ENCODE measurements at places on chromosomes 12 and 14.

DNA sequence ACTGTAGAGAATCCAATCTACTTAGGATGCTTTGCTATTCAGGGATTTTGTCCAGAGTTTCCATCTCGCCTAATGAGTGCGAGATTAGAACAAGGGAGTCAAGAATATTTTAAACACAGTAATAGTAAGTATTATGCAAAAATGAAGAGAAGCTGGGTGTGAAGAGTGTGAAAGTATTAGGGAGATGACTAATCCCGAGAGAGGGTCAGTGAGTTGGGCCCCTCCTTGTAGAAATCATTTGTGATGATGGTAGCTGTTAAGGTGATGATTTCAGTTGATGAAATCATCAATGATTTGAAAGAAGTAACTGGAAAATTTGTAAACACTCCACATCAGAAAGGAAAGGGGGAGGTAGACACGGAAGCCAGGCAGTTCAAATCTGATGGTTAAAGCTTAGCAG is 478.9 kb upstream of the MGAT4C start:
- H3K4me3 ChIP-seq: no peak overlapping the region
- H3K36me3 ChIP-seq: no peaks in the 10 kb centered on the region
- no peaks in the 10 kb centered on the region for H3K4me1 ChIP-seq

DNA sequence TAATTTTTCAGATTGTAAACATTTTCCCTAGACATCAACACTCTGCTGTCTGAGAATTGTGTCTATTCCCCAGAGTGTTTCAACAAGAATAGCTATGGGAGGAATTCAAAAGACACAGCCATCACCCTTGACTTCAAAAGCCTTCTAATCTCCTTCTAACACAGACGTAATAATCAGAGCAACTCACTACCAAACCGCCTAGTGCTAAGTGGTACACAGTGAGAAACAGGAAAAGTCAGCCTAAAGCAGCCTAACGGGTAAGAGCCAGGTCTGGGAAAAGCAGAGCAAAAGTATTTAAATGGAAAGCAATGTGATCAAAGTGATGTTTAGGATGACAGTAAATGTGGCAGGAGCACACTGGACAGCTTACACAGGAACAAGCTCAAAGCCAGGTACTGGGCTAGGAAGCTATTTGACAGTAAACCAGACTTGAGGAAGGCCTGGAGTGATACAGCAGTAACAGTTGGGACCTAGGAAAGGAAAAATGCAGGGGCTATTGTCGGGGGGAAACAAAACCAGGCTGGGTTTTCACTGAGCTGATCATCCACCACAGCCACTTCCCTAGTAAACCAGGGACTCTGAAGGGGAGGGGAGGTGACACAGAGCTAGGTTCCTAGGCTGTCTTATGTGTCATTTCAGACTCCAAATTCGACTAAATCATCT is 29.4 kb downstream of the CORO1C start:
- no peak for DNase-seq
- H3K36me3 ChIP-seq: no peaks in the 10 kb centered on the region
- H3K27me3 ChIP-seq: no peaks in the 10 kb centered on the region
- H3K4me1 ChIP-seq: peaks cover 7% of the 10 kb centered on the region
- no peak overlapping the region for H3K27ac ChIP-seq

DNA sequence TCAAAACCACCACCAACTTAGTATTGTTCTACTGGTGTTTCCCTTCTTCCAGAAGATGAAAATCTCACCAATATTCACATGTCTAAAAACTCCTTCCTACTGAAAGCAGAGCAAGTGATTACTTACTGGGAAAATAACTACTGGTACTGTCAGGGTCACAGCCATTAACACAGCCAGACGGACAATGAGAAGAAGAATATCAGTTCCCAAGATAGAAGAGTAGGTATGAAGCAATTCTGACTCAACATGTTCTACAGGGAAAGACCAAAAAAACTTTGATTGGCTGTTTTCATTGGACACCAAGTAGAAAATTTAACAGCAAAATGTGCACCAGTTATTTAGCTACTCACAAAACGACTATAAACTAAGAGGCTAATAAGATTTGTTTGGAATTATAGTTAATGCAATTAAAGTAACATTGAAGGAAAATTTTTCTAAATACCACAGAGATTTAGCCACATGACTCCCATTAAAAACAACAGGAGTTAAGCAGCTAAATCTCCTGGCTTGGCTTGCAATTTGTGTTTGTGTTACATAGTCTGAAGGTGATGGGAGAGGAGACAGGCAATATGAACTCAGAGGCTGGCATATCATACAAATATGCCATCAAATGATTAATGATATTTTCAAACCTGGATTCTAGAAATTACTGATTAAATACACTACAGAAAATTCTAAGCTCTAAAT is 9.5 kb downstream of the SLC38A2 start:
- no peak for DNase-seq
- H3K4me3 ChIP-seq: no peak overlapping the region
- H3K27ac ChIP-seq: peak overlapping the region; percentile 67
- H3K27me3 ChIP-seq: no peaks in the 10 kb centered on the region
- peaks cover 89% of the 10 kb centered on the region for H3K36me3 ChIP-seq

DNA sequence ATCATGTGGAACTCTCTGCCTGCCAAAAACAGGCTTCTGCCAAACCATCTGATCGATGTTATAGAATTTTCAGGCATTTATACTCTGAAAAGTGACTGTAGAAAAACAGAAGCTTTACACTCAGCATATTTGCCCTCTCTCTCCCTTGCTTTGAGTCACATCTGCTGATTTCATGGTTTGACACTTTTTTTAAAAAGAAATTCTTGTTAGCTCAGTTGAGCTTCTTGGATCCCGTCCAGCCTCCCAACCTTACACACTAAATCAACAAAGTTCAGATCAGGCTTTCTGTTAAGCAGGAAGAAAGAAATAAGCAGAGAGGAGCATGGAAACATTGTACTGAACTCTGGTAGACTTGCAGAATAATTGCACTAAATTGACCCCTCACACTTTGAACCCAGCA is 193.6 kb upstream of the SEL1L start:
- no peak for DNase-seq
- H3K36me3 ChIP-seq: no peaks in the 10 kb centered on the region

DNA sequence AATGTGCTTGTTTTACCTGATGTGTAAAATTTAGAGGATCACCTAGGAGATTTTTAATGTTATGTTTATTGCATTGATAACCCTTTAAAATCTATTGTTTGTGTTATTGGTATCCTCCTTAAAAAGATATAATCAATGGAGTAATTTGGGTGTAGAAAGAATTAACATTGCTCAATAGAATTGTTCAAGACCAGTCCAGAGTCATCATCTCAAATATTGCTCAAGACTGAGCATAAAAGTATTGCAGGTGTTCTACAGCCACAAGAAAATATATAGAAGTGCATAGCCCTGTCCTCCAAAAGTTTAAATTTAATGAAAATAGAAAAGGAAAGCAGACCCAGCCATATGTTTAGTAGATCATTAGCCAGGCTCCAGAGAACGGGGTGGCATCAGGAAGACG is 102.5 kb upstream of the ARID2 start:
- H3K4me3 ChIP-seq: no peak overlapping the region
- H3K4me1 ChIP-seq: no peaks in the 10 kb centered on the region
- no peak for DNase-seq
- H3K27me3 ChIP-seq: peaks cover 38% of the 10 kb centered on the region
- peaks cover 3% of the 10 kb centered on the region for H3K36me3 ChIP-seq
- no peak overlapping the region for H3K27ac ChIP-seq

All from central memory CD8-positive, alpha-beta T cell (primary cell).